ENCODE measurements at places on chromosomes 7 and 10.

DNA sequence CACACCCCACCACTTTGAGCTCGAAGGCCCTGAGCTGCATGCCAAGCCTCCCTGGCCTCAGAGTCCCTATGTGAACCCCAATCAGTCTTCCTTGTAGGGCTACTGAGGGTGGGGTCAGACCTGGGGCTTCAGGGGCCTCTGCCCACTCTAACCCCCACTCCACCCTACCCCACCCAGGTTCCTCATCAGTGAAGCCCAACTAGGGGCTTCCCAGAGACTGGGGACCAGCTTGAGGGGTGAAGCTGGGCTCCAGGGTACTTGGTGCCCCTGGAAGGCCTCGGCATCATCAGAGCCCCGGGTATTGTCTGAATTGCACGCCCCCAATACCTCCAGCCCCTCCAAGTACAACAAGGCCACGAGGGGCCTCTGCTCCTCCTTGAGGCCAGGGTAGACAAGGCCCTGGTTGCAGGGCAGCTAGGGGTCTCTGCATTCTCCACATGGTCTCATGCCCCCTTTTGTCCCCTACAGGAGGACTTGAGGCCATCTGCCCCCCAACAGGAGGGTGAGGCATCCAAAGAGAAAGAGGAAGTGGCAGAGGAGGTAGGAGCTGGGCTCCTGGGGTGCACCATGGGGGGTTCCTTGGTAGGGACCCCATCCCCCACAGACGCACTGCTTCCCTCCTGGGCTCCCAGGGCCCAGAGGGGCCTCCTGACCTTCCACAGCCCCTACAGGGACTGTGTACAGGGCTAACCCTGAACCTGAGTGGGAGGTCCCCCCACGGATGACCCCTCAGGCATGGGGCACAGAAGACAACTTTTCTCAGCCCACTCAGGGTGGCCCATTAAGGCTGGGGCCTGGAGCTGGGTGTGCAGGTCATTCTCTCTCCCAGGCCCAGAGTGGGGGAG is 4.0 kb downstream of the SNCG start:
- DNase-seq, result no peak

DNA sequence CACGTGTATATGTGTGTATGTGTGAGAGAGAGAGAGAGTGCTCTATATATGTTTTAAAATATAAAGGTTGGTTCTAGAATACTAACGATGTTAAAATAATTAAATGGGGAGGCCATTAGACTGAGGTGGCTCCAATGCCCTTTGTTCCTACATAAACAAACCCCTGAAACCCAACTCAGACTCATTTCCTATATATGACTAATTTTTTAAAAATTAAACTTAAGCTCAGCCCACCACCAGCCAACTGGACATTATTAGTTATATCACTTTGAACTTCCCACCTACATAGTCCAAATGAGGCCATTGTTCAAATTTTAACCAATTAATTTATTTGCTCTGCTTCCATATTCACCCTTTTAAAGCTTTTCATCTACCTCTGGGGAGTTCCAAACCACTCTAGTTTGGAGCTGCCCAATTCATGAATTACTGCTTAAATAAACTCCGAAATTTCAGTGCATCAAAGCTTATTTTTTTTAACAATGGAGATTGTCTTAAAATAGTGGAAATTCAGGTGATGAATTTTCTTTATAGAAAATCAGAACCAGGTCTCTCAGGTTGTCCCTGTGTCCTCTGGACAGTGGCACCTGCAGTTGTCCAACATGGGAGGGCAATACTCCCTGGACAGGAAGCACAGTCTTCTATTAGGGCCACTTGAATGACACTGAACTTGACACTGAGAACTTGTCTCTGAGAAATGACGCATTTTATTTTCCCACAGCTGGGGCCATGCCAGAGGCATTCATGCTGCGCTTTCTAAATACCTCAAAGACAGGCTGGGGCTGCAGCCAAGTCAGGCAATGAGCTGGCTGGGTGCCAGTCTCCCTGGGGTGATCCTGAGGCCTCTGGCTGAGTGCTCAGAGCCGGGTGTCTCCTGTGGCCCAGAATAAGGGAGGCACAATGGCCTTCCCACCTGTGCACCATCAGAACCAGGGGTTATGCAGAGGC is 109.5 kb upstream of the TMEM72 start:
- no peak for DNase-seq

DNA sequence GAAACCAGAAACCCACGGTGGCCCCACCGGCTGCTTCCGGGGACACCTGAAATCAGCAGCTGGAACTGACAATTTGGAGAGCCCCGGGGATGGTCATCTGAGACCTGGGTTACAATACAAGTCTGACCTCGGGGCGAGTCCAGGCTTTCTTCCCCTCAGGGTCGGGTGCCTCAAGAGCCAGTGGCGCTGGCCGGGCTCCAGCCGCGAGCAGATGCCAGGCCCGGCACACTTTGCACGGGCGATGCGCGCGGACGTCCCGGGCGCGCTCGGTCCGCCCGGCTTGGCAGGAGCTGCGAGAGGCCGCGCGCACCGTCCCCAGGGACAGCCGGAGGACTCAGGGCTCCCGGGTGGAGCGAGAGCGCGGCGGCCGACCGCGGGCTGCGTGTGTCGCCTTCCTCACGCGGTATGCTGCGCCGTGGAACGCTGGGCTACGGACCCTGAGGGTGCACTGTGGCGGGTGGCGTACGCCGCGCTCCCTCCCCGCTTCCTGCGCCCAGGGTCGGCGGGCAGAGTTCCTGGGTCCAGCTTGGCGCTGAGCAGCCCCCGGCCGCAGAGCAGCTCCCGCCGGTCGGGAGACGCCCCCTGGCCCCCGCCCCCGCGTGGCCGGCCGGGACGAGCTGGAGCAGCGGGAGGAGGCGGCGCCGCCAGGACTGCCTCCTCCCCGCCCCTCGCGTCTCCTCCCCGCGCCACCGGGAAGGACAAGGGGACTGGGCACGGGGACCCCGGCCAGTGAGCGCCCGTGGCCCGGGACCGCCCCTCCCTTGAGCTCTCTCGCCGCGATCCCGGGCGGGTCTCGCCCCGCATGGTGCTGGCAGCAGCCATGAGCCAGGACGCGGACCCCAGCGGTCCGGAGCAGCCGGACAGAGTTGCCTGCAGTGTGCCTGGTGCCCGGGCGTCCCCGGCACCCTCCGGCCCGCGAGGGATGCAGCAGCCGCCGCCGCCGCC is at the start of gene RBM20:
Gene RBM20 (plus strand): TSS at position 684 of the 945 bp plus-strand sequence. CDS start 119 bp downstream, at position 803.
- peak; percentile 24 for DNase-seq

GRCh38 chr10:99996671-99997648 is 12.8 kb downstream of the DNMBP start:
- no peak for DNase-seq

- DNase-seq, result no peak
These were observed 211.3 kb downstream of the GRID1 start for GRCh38 chr10:86155054-86155921.

DNA sequence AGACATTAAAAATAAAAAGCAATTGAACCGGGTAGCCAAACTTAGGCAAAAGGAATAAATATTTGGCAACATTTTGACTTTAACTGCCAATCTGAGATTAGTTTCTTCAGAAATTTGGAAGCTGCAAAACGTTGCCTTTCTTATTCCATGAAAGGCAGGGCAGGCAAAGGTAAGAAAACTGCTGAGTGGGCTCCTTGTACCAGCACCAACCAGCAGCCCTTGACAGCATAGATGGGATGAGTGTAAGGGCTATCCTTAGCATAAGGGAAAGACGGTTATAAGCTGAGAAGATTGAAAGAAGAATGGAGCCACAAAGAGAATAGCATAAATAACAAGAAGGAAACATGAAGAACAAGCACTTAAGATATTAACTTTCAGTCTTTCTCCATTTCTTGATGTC is 28.6 kb downstream of the AP3M1 start:
- DNase-seq, result no peak

DNA sequence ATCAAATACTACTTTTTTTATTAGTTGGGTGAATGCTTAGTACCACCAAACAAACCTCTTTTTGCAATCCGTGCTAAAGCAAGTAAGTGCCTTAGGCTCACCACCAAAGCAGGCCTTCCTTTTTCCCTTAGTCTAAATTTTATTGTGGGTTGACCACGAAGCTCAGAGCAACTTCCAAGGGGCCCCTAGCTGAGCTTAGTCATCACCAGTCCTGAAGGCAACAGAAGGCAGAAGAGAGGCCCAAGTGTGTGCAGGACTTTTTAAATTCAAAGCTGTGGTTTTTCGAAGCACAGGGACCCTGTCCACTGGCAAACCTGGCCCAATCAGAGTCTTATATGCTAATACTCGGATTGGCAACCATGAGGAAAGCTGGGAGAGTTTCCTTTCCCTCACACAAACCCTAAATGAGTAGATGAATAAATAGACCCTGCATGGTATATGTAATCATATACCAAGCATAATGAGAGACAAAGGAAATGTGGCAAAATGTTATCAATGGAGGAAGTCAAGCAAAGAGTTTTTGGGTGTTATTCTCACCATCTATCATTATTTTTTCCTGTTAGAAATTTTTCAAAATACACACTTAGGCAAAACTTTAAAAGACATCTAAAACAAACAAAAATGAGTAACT is 453.2 kb upstream of the GALNT17 start:
- no peak for DNase-seq

DNA sequence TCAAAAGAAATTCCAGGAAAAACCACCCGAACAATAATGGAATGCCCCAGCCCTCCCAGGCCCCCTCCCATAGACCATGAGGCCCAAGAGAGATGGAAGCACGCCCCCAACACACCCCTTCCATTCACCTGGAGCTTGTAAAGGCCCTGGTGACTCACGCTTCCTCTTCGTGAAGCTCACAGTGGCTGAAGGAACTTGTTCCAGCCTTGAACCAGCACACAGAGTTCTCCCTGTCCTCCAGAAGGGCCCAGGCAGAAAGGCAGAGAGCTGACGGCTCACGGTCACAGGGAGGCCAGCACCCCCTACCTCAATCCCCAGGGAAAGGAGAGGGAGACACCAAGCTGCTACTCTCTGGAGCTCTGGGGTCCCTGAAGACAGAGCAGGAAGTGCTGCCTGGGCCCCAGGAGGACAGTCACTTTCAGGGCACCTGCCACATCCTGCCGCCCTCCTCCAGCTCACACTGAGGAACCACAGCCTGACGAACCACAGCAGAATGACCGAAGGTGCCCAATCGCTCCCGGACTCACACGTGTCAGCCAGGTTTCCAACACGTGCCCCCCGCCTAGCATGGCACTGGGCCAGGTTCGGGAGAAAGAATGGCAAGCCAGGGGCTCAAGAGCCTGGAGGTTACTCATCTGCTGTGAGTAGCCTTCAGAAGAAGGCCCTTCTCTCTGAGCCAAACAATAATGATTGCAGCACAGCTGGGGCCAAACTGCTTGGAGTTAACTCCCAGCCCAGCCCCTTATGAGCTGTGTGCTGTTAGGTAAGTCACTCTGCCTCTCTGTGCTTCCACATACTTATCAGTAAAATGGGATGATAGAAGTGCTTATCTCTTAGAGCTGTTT is 52.8 kb downstream of the DLG5 start:
- DNase-seq, result peak; percentile 20

GRCh38 chr7:158016180-158017097 is 571.2 kb downstream of the PTPRN2 start:
- no peak for DNase-seq

GRCh38 chr7:134016223-134016941 is 110.8 kb upstream of the LRGUK start:
- no peak for DNase-seq

DNA sequence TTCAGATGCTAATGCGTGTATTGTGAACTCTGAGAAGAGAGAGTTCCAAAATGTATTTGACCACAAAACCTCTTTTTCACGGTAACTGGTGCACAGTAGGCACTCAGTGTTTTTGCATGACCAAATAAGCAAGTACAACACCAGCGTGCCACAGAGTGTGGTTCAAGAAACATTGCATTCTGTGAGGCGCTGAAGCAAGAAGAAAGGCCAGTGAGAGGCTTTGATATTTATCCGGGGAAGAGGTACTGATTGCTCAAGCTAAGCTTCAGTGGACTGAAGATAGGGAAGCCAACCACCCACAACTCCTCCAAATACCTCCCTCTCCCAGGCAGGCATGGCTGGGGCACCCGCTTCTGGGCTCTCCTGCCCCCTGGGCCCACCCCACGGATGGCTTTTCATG is 611.2 kb downstream of the SDK1 start:
- no peak for DNase-seq

GRCh38 chr7:140898786-140899536 is 25.8 kb downstream of the BRAF start:
- DNase-seq, result no peak

GRCh38 chr10:110531687-110532086 is 34.0 kb downstream of the DUSP5 start:
- DNase-seq, result no peak

Measured in stimulated activated CD4-positive, alpha-beta T cell treated with anti-CD3 and anti-CD28 coated beads, Interleukin-2, amount 100 ng/mL, for 24 hours (primary cell).